Cerebellar nuclear complex (tissue), 1 donor: ENCODE measurements at places on chromosomes 3 and 15.

DNA sequence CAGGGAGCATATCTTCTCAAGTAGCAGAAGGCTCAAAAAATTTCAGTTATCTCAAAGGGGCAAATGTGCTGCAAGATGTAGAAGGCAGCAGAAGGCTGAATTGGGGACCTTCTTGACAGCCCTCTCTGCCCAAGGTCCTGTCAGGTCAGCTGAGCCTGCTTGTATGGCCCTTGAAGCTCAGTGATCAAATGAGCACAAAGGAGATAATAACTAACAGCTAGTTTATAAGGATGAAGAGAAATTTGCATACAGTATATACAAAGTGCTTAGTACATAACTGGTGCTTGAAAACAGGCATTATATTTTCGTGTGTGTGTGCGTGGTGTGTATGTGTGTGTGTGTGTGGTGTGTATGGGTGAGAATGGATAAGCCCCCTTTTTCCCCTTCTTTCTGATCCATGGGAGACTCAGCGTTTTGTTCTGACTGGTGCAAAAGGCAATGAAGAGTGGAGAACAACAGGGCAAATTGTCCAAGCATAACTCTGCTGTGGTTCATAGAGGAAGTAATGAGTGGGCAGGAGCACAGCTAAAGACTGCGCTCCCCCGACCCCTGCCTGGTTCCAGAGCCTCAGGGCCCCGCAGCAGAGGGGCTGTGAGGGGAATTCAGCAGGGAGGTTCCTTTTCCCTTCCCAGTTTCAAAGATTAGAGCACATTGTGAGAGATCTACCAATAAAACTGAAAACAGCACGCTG lies 356.8 kb upstream of the NR2F2 start:
- DNase-seq = no peak

DNA sequence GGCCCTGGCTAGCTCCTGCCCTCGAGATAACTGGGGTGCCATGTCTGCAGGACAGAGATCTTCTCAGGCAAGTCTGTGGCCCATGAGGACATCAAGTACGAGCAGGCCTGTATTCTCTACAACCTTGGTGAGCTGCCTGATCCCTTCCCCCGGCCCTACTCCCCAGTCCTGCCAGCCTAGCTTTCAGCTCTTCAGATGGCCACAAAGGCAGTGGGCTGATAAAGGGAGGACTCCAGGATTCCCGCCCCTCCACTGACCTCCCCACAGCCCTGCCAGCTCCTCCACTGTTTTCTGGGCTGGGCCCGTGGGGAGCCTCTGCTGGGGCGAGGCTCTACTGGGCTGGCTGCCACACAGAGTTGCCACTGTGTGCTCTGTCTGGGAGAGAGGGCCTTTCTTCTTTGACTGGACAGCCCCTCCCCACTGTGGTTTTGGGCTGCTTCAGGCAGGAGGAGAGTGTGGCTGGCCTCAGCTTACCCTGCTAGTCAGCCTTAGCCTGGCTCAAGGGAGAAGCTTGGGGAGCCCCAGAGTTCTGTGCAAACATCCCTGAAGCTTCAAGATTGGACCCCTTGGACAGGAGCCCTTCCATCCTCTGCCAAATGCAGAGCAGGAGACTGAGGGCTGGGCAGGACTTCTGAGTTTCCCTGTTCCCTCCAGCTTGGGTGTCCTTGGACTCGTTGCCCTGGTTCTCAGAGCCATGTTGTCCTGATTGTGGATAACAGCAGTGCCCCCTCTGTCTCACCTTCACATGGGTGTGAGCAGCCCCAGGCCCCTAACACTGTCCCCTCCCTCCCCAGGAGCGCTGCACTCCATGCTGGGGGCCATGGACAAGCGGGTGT lies 24.4 kb downstream of the PTPN23 start:
- no peak for DNase-seq

DNA sequence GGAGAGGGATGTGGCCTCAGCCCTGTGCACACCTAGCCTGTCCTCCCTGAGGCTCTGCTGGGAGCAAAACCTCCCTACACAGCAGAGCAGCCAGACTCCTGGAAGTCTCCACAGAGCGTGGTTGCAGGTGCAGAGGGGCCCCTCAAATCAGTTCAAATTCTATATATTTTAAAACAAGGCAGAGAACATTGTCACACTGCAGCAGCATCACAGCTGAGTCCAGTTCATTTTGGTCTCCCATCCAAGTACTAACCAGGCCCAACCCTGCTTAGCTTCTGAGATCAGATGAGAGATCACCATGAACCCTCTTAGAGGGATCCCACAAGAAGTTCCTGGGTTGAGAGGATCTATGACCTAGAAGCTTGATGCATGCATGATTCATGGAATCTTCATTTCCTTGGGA lies 331.0 kb upstream of the RGMA start:
- no peak for DNase-seq

DNA sequence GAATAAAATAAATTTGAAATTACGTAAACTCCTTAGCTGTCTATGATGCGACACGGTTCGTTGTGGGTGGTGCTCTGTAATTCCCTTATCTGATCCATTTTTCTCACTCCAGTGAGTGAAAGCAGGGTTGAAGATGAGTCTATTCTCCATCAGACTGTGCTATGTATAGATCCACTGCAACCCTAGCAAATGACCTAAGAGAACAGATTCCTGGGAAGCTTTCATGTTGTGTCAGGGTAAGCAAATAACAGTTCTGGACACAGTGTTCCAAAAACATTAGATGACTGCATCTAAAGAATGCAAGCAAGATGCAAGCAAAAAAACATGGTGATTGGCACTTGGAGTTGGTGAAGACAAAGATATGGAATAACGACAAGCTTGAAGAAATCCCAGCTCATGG lies 239.3 kb downstream of the SLC9A9 start:
- no peak for DNase-seq

- DNase-seq = no peak
Measured at GRCh38 chr3:9951126-9951525, 1.1 kb downstream of the PRRT3 start.

DNA sequence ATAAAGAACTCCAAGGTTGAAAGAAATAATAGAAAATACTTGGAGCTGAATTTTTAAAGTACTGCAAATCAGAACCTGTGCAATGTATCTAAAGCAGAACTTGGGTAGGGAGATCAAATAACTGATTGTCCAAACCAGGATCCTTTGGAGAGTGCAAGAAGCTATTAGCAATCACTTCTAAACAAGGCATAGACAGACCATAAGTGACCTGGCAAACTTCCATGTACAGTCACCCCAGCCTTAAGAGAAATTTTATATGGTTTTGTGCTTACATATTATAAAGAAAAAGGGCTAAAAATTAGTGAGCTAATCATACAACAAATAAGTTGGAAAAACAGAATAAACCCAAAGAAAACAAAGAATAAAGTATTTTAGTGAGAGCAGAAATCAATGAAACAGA lies 35.2 kb downstream of the ETV5 start:
- DNase-seq = no peak

- DNase-seq = no peak
Measured at GRCh38 chr3:194328053-194328657, 23.0 kb downstream of the CPN2 start.

DNA sequence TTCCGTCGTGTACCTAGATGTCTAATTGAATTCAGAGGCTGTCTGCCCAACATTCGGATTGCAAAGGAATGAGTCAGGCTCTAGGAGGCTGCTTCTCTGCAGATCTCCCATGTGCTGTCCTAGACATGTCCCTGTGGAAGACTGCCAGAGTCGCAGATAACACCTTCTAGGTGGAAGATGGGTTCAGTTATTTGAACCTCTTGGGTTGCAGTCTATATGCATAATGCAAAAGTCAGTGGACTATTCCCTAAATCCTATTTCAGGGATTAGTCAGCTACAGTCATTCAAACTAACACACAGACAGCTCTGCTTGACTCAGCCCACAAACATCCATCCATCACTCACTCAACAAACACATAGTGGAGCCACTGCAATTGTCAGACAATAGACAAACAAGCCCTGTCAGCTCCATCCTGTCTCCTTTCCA lies 300.0 kb upstream of the CTNNB1 start:
- no peak for DNase-seq

- DNase-seq = no peak
Measured at GRCh38 chr3:25707268-25707926, 42.7 kb upstream of the TOP2B start.

DNA sequence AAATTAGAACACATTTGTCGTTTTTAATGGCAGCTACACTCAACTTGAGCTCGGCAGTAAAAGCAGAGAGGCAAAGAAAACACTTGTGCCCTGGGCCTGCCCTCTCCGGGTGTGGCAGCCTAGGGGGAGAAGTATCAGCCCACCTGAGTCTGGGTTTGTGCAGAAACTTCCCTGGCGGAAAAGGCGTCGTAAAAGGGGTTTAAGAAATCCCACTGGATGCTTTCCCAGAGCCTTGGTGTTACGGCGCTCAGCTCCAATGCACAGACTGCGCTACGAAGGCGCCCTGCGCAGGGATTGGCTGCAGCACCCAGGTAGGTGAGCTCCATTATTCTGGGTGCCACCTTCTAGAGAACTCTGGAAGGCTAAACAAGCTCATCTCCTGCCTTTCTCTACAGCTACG lies 461.5 kb upstream of the NR2F2 start:
- DNase-seq = no peak

- no peak for DNase-seq
Measured at GRCh38 chr3:187292181-187292580, 644 bp upstream of the MASP1 start.

DNA sequence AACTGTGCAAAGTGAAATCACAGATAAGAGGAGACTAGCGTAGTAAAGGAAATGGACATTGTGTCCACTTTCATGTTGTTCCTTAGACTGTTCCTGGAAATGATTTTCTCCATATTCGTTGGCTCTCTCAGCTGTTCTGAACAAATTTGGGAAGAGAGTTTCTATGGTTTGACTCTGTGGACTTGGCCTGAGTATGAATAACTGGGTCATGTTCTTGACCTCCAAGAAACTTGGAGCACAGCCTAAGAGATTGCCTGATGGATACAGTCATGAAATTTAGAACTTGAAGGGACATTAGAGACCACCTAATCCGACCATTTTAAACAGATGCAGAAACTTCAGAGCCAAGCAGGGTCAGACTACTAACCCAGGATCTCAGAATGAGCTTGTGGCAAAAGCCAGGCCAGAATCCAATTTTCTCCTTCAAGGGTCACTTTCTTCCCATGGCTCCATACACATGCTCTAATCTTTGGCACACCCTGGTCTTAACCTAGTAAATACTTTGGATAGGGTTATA lies 430.4 kb downstream of the RBMS3 start:
- DNase-seq = no peak

DNA sequence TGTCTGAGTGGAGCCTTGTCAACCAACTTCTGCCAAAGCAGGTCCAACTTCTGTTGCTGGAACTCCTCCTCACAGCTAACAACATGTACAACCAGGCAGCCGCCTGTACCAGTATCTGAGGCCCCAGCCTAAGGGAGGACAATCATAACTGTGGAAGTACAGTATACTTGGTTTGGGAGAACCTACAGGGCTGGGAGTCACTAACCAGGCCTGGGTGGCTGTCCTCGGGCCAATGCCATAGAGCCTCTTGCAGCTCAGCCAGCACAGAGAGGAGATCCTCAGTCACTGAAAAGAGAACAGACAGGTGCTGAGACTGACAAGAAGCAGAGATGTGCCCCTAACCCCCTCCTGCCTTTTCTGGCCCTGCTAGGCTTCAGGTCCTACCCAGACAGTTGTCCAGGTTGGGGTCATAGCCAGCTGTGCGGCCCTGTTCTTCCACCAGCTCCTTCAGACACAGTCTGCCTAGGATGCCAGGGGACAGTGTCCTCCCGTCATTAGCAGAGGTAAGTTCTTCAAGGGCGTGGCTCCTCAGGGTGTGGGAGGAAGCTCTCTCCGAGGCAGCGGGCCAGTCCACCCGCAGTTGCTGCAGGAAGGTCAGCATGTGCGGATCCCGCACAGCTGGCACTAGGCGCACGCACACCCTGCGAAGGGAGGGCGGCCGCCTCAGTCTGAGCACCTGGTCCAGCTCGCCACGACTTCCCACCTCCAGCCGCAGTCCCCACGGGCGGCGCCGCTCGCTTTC lies 980 bp downstream of the DALRD3 start:
- no peak for DNase-seq

GRCh38 chr3:59611649-59612443 lies 562.0 kb upstream of the CFAP20DC start:
- no peak for DNase-seq

DNA sequence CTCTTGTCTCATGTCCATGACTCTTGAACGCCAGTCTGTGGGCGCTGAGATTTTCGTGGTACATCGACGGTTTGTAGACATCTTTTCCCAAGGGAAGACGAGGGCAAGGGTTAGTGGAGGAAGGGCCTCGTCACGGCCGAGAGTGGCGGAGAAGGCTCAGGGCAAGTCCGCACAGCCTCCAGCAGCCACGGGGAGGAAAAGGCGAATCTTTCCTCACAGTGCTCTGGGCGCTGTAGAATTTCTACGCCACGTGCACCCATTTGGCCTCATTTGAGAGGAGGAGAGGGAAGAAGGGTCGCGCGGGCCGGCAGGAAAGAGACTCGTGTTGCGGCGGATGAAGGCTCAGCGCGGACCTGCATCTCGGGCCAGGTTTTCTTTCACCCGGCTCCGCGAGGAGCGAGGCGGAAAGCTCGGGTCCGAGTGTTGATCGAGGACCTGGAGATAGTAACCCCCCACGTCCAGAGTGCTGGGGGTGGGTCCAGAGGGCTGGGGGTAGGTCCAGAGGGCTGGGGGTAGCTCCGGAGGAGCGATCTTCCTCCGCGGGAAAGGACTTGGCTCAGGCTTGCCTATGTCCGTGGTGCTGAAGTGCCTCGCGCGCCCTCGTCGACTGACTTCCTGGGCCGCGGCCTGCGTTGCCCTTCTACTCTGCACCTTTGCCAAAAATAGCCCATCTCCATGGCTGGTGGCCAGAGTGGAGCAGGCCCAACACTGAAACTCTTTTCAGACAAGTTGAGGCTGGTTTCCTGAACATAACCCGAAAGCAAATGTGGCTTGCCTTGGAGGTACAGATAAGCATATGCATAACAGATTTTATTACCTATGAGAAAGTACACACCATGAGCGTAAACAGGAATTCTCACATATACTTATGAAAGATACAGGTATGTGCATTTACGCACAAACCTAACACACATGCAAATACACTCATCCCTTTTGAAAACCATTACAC lies 1.1 kb downstream of the SLC35G2 start:
- DNase-seq = no peak
